ENCODE measurements at places on chromosomes 3 and 15. TPM values are rescaled to one million over a fixed set of nuclear protein-coding genes. Genes with fewer than 3 reads are reported as not detected.

Gene SPINK8
- total RNA-seq = not detected

DNA sequence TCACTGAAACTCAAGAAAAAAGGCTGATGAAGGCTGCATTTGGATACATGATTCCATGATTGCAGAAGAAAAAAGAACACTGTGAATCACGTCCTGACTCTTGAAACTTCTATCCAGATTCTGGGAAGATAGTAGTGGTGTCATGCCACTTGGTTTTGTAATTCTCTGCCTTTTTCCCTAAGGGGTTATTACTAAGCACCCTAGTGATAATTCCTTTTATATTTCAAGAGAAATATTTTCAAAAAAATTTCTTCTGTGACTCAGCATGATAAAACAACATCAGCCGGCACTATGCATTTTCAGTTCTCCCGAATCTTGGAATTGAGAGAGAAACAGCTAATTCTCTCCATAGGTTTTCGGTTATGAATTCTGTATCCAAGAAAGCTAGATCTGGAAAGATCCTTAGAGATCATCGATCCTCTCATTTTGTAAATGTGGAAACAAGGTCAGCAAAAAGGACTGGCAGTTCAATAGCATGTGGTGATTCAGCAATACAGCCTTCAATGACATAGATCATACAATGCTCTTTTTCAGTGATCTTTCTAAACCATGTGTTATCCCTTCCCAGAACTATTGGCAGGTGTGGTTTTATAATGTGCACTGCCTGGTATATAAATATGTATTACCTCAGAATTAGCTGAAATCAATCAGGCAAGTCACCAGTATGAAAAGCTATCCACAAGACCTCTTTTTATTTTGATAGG is 42.6 kb upstream of the TP63 start:
- no peak for DNase-seq

GRCh38 chr3:31086698-31087097 is 192.2 kb upstream of the GADL1 start:
- DNase-seq = no peak

Gene IMPG2
- total RNA-seq = 0.14 TPM

Gene CSK
- total RNA-seq = 254 TPM

DNA sequence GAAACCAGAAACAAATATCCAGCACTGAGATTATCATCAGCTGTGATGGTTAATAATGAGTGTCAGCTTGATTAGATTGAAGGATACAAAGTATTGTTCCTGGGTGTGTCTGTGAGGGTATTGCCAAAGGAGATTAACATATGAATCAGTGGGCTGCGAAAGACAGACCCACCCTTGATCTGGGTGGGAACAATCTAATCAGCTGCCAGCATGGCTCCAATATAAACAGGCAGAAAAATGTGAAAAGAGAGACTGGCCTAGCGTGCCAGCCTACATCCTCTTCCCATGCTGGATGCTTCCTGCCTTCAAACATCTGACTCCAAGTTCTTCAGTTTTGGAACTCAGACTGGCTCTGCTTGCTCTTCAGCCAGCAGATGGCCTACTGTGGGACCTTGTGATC is 869.5 kb downstream of the SI start:
- DNase-seq = no peak
